Cortex of kidney (tissue), 1 donor: ENCODE measurements at places on chromosomes 4 and X.

GRCh38 chr4:189514209-189514608 is 426.5 kb upstream of the FRG1 start:
- DNase-seq, result no peak

DNA sequence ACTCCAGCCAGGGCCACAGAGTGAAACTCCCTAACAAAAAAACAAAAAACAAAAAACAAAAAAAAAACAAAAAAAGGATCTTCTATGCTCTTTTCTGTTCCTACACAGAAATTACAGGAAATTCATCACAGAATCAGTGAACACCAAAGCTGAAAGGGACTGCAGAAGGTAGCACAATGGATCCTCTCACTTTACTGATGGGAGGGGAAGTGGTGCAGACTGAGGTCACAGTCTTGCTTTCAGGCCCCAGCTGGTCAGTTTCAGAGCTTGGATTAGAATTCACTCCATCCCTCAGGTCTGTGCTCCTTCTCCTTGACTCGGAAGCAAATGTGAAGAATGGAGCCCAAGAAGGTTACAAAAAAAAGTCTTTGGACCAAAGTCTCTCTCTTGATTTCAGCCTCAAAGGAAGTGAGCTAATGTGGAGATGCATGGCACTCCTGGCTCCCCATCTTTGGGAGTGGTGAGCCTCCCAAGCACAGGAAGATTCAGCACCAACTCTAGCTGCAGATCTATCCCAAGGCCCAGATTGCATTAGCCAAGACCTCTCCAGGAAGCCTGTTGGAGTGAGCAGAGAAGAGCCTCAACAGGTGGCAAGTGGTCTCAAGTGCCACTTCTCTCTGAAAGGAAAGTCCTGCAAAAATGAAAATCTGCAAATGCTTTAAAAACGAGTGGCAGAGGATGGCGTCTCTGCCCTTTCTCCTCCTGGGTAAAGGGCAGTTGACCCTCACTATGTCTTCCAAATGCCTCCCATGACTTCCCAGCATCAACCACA is 176.0 kb downstream of the MAML3 start:
- DNase-seq, result no peak

- DNase-seq, result no peak
Measured at GRCh38 chr4:145189981-145190380, 9.6 kb upstream of the OTUD4 start.

GRCh38 chrX:47817421-47817820 is 19.3 kb upstream of the ZNF81 start:
- DNase-seq, result no peak

- DNase-seq, result no peak
Measured at GRCh38 chrX:155923200-155923599, 42.1 kb downstream of the VAMP7 start.

DNA sequence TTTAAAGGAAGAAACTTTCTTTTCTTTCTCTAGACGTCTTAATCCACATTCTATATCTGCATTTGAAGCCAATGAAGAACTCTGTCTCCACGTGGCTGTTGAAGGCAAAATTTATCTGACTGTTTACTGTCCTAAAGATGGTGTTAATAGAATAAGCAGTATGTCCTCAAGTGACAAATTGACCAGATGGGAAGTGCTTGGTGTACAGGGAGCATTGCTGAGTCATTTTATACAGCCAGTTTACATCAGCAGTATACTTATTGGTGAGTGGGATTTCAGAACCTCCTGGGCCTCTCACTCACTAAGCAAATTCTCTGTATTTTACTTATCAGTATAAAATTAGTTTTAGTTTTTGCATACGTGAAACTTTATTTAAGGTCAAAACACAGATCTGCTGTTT is 33.7 kb downstream of the ADAD1 start:
- DNase-seq, result no peak

- DNase-seq, result no peak
Measured at GRCh38 chrX:32087663-32088062, 1015.8 kb upstream of the FTHL17 start.

GRCh38 chrX:116282751-116283150 is 112.2 kb downstream of the AGTR2 start:
- DNase-seq, result no peak

- DNase-seq, result no peak
Measured at GRCh38 chr4:187416216-187416615, 579.4 kb upstream of the ZFP42 start.
